ENCODE measurements at places on chromosomes 1 and 21.

DNA sequence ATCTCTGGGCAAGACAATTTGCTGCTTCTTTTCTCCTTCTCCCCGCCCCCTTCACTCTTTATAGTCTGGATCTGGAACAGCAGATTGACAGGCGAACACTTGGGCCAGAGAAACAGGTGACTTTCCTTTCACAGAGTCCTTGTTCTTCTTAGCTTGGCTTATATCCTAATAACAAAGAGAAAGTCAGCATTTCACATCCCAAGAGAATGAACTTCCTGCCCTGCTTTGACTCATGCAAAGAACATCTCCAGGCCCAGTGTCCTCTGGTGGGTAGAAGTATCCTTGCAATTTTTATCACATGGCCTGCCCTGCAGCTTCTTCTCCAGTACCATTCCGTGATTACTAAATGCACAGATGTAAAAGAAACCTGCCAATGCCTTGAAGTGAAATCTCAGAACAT, 764.4 kb downstream of the ADGRL2 start:
- DNase-seq: peak; percentile 57

DNA sequence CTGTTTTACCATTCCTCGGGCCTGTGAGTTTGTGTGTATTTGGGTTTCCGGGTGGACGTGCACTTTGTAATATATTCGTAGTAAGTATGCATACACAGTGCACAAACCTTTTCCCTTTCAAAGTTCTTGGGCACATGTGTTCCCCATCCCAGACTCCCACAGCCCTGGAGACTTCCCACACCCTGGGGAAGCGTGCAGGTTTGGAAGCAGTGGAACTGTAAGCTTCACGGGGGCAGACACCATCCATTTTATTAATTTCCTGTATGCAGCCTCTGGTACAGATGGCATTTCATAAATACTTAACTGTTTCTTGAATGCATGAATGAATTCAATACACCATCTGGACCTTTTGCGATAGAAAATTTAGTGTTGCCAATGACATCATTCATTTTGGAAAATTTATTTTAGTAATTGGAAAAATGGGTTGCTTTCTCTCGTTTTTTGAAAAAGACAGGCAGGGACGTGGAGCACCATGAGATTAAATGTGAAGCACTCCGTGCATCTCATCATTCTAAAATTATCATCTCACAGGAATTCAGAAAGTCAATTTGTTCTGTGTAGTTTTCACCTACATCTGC, 10.8 kb downstream of the ETS2 start:
- DNase-seq: no peak

DNA sequence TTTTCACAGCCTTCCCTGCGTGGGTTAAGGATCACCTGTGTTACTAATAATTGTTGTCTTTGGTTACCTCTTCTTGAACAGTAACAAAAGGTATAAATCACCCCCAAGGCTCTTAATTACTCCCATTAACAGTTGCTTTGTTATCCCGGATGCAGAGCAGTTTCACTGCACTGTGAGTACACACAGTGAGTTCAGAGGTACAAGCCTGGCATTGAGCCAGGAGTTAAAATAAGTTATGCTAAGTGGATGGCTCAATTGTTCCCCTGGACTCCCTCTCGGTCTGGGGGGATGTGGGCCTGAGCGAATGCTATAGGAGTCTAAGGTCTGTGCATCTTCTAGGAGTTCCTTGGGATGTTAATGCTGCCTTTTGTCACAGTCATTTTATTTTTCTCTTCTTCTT, 258.3 kb downstream of the ATG4C start:
- DNase-seq: peak; percentile 88

DNA sequence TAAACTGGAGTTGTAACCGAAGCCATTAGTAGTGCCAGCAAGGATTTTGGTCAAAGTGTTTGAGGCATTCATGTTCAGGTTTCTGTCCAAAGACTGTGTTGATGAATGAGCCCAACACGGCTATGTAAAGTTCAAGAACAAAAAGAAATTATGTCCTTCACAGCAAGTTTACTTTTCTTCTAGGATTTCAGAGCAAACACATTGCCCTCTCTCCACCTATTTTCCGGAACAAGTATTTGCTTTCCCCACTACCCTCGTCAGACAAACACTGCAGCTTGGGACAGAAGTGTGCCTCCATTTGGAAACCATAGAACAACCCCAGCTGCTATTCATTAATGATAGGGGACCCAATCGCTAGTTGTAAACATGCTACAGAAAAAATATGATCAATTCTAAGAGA, 151.4 kb upstream of the C1orf105 start:
- DNase-seq: no peak

- DNase-seq: no peak
Observed at GRCh38 chr1:165409657-165410358, 35.1 kb downstream of the RXRG start.

DNA sequence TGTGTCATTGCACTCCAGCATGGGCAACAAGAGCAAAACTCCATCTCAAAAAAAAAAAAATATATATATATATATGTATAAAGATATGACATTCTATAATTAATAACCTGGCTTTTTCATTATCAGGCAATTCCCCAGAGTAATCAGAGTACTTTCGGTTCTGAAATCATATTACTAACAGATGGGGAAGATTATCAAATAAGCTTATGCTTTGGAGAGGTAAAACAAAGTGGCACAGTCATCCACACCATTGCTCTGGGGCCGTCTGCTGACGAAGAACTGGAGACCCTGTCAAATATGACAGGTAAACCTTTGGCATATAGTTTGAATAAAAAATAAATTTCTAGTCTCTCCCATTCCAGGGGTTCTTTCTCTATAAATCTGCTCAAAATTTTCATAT, 58.5 kb upstream of the SH3GLB1 start:
- no peak for DNase-seq

DNA sequence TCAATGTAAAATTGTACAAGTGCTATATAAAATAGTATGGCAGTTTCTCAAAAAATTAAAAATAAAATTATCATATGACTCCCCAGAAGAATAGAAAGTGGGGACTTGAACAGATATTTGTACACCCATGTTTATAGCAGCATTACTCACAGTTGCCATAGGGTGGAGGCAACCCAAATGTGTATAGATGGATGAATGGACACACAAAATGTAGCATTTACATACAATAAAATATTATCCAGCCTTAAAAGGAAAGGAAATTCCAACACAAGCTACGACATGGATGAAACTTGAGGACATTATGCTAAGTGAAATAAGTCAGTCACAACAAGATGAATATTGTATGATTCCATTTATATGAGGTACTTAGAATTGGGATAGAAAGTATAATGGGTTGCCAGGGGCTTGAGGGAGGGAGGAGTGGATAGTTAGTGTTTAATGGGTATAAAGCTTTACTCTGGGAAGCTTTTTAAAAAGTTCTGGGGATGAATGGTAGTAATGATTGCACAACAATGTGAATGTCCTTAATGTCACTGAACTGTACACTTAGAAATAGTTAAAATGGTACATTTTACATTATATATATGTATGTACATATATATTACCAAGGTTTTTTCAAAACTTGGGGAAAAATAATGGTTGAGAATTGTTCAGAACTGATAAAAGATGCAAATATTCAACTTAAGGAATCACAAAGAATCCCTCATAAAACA, 53.0 kb upstream of the ADORA3 start:
- no peak for DNase-seq

GRCh38 chr1:218351391-218352074, 6.4 kb downstream of the TGFB2 start:
- no peak for DNase-seq

DNA sequence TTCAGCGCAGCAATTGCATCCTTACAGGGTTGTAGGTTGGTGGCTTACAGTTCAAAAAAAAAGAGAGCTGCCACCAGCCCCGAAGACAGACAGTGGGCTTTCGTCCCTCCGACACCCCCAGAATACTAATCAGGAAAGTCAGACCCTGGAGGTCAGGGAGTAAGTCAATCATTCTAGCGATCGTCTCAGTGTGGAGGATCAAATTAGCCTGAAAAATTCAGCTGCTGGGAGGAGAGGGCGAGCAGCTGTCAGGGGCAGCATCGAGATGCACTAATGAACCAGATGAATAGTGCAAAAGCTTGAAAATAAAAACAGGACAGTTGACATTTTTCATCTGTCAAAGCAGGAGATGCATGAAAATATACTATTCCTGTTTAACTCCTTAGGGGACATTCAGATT, 138.4 kb downstream of the NEK7 start:
- DNase-seq: no peak

- no peak for DNase-seq
Observed at GRCh38 chr1:241770115-241770514, 77.9 kb upstream of the EXO1 start.

GRCh38 chr1:21926814-21927532, 10.1 kb downstream of the HSPG2 start:
- DNase-seq: no peak

- no peak for DNase-seq
Observed at GRCh38 chr1:162706606-162707005, 74.3 kb downstream of the DDR2 start.

DNA sequence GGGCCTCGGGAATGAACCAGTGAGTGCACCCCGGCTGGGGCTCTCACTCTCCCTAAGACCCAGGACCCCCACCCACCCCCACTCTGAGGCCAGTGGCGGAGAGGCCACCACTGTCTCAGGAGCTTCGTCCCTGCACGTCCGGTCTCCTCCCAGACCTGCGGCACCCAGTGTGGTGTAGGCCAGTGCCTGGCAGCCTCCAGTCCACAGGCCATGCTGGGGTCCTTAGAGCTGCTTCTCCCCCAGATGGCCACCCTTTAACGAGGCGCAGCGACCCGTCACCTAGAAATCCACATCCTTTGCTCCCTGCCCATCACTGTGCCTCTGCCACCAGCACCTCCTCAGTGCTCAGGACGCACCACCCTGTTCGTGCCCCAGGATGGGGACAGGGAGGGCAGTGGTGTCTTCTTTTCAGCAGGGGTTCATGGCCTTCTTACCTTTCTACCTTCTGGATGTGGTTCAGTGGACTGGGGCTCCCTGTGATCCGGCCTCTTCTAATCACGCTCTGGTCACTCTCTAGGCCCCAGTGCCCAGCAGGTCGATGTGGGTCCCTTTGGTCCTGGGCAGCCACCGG, 131.9 kb upstream of the ARHGEF16 start:
- no peak for DNase-seq

DNA sequence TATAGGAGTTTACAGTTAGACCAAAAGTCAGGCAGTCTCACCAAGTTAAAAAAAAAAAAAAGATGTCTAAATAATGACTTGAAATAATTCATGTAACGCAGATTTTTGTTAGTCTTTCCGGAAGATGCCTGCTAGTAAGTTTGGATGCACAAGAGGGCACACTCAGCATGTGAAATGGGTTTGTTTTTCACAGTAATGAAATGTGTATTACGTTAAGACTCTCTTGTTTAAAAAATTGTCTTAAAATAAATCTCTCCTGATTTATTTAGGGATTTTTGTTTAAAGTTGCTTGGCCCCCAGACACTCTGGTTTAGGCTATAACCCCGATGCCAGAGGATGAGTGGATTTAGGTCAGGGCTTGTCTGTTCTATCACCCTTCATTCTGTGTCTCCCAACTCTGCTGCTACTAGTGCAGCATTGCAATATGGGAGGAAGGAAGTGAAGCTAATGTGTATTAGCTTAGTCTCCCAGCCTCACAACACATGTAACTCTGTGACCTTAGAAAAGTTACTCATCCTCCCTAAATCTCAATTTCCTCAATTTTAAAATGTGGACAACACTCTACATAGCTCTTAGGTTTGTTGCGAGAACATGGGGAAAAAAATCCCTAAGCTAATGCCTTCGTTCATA, 25.7 kb downstream of the CTH start:
- DNase-seq: no peak

GRCh38 chr1:17819129-17819802, 64.1 kb downstream of the ACTL8 start:
- no peak for DNase-seq

DNA sequence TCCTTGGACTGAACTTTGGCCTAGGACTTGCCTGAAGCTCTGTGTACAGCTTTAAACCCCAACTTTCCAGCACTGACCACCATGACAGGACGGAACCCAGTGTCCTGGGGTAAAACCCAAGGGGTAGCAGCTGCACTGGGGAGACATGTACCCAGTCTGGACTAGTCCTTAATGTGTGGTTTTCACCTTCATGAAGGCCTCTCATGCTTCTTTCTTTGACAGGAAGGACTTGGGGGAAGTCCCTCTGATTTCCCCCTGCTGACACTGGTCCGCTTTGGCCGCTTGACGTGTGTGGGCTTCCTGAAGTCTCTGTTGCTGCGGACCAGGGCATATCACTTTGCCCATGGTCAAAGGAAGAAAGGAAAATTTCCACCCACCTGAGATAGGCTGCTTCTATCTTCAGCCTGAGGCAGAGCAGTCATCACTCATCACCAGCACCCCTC, 66.3 kb upstream of the PRDX6 start:
- DNase-seq: no peak

DNA sequence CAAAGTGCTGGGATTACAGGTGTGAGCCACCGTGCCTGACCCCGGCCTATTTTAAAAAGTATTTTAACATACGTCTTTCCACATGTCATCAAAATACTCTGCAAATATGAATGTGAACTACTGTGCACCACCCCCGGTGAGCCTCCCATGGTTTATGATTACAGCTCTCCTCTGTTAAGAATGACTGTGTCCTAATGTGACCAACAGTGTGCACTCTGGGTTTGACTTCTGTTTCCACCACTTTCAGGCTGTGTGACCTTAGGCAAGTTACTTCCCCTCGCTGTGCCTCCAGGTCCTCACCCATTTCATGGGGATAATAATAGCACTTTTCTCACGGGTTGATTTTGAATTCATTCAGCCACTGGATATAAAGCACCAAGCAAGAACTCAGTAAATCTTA, 14.7 kb downstream of the AMPD2 start:
- DNase-seq: no peak

- DNase-seq: no peak
Observed at GRCh38 chr21:34513129-34513675, 1.2 kb upstream of the KCNE1 start.

- DNase-seq: no peak
Observed at GRCh38 chr21:24423546-24423945, 1183.7 kb downstream of the MRPL39 start.

- DNase-seq: no peak
Observed at GRCh38 chr21:27813344-27813743, 846.5 kb upstream of the ADAMTS5 start.

- no peak for DNase-seq
Observed at GRCh38 chr21:43306911-43307676, 119.8 kb downstream of the SIK1 start.

GRCh38 chr1:245978915-245979314, 528.2 kb downstream of the SMYD3 start:
- no peak for DNase-seq

GRCh38 chr1:28578696-28579218, 13.3 kb upstream of the RAB42 start:
- no peak for DNase-seq

DNA sequence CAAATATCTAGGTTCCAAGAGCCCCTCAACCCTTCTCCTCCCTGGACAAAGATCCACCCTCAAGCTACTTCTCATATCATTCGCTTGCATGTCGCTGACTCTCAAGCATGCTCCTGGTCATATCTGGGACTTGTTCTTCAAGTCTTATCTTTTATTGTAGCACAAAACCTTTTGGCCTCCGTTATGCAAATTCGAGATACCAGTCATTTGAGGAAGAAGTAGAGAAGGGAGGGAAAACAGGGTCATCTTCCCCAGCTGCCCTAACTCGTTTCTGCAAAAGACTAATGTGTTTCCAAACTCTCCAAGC, 63.8 kb upstream of the ETS2 start:
- DNase-seq: no peak

All from NT2/D1 (cell line).